Myocyte (in vitro differentiated cells): ENCODE measurements at places on chromosomes 2 and 18.

DNA sequence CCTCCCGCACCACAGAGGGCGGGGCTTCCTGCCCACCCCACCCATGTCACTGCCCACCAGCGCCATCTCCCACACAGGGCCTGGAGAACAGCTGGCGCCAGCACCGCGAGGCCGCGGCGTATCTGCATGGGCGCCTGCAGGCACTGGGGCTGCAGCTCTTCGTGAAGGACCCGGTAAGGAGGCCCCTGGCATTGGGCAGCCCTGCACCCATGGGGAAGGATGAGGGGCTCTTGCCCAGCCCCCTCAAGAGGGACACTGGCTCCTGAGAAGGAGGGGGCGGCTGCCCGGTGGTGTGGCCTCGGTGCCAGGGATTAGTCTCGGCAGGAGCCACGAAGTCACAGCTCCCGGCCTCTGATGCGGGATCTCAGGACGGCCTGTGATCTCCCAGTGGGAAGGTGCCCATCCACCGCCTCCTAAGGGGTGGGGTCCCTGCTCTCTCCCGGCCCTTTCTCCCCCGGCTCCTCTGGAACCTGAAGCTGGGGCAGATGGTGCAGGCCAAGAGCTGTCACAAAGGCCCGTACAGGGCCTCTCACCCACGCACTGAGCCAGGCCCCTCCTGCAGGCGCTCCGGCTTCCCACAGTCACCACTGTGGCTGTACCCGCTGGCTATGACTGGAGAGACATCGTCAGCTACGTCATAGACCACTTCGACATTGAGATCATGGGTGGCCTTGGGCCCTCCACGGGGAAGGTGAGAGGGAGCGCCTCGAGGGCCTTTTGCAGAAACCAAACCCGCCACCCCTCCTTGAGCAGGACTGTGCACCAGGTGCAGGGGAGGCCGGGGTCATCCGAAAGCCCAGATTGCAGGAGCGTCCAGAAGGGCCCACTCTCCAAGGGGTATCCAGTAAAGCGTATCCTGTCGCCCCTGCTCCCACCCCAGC lies 9.1 kb downstream of the AGXT start:
- no peak for DNase-seq

- DNase-seq = no peak
These were observed 5.6 kb upstream of the RALBP1 start for GRCh38 chr18:9469685-9470084.

GRCh38 chr2:45968946-45969584 lies 317.6 kb downstream of the PRKCE start:
- no peak for DNase-seq

DNA sequence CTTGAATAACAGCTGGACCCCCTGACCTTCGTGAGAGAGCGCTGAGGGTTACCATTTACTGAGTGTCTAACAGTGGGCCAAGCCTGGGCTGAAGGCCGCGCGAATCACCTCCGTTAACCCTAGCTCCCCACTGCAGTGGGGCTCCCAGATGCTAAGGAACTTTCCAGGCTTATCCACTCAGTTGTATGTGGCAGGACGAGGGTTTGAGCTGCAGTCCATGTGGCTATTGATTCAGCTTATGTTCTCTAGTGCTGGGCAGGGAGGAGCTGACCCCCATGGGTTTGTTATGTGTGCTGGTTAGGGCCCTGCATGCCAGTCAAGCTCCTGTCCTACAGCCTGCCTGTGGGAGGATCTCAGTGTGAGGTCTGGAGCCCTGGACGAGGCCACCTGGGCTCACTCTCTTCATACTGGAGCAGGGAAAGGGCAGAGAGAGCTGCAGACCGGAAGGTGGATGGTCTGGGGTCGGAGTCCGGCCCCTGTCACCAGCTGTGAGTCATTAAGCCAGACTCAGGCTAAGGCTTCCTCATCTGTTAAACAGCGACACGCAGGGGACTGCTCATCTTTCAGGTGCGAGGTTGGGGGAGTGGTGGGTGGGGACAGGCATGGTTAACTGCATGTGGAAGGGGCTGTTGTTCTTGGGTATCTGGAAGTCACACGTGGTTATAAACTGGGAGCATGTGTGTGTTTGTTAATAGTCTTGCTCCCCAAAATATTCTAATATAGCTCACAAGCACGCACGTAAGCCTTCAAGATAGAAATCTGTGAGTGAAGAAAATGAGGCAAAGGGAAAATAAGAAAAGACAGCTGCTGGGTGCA lies 6.6 kb downstream of the PSD4 start:
- no peak for DNase-seq

- DNase-seq = no peak
These were observed 161.5 kb downstream of the SLC39A10 start for GRCh38 chr2:195818526-195818925.

DNA sequence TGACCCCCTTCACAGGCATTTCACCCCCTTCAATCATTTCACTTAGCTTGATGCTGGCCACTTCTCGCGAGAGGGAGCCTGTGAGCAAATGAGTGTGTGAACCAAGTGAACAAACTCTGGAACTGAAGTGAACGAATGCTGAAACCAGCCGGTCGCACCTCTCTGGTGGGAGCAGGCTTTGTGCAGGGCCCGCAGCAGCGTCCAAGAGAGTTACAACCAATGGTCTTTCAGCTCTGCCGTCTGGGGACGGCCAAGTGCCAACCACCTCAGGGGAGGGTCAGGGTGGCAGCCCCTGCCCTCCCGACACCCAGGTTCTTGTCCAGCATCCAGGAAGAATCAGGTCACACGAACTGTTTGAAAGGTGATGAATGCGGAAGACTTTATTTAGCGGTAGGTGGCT lies 764.0 kb downstream of the SUCLG1 start:
- no peak for DNase-seq

- DNase-seq = no peak
These were observed 59.3 kb upstream of the TACR1 start for GRCh38 chr2:75258620-75259019.

GRCh38 chr2:173568054-173568453 lies 213.4 kb downstream of the CDCA7 start:
- DNase-seq = peak; percentile 38

GRCh38 chr2:45743531-45744396 lies 92.3 kb downstream of the PRKCE start:
- no peak for DNase-seq

GRCh38 chr2:219570194-219570923 lies 980 bp downstream of the OBSL1 start:
- peak; percentile 46 for DNase-seq

DNA sequence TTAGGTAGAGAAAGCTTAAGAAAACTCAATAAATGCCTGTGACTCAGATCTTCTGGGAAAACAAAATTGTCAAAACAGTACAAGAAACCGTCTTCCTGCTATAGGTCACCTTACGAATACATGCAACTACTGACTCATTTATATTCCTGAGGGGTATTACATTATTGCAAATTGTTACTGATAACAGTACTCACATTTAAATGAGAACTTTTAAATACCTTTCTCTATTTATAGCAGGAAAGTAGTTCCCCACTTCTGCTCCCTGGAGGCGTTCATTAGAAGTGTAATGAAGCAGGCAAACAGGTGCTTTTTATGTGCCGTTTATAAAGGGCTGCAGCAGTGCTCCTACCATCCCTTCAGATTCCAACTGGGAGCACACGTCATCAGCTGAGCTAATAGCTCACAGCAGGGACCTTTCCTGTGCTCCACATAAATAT lies 65.1 kb upstream of the RPRM start:
- no peak for DNase-seq

- DNase-seq = no peak
These were observed 30.0 kb upstream of the ATG16L1 start for GRCh38 chr2:233221378-233222063.

- peak; percentile 8 for DNase-seq
These were observed 223.2 kb downstream of the ALK start for GRCh38 chr2:29698216-29698615.

DNA sequence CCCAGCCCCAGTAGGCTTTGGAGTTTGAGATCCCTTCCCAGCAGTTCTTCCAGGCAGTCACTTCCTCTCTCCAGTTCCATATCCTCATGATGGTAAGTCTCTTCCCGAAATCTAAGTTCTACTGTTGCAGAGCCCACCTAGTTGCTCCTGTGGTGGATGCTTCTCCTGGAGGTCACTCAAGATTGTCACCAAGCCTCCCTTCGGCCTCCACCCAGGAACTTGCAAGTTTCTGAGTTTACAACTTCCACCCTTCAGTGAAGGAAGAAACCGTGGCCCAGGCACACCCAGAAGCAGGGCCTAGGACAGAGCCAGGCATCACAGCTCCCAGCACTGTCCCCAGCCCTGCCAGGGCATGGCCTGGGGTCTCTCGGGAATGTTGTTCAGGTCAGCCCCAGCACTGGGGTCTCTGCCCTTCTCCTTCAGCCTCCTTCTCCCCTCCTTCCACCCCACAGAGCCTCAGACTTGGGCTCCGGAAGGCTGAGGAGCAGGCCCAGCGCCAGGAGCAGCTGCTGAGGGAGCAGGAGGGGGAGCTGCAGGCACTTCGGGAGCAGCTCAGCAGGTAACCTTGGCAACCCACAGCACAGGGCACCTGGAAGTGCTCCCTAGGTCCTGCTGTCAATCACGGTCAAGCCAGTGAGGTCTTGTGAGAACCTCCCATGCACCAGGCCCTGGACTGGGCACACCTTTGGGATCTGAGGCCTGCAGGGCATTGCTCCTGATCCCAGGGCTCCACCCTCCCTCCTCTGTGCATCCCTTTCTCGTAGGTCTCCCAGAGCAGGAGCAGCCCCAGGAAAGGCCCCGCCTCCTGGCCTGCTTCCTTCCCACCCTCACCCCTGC lies 7.1 kb downstream of the RUFY4 start:
- no peak for DNase-seq

- DNase-seq = no peak
These were observed 39.8 kb downstream of the TBC1D8 start for GRCh38 chr2:101111262-101111838.
